ENCODE measurements at places on chromosomes 5 and 9.

- DNase-seq = no peak
Observed at GRCh38 chr9:132729235-132729890, 59.1 kb downstream of the GTF3C4 start.

DNA sequence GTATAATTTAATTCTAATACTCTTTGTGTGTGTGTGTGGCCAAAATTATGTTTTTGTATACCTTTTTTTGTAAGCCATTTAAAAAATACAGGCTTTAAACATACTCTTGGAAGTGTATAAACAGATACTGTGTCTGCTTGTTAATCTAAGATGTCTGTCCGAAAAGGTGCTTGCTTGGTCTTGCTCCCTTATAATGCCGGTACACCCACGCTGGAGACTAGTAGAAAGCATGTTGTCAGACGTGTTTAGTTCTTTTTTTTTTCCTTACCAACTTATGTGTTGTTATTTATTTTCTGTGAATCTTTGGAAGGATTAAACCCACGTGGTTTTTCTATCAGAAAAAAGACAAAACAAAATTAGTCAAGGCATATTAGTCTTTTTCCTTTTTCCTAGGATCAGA lies 9.5 kb downstream of the GAPVD1 start:
- no peak for DNase-seq

GRCh38 chr9:92527832-92528521 lies 7.8 kb downstream of the ECM2 start:
- no peak for DNase-seq

DNA sequence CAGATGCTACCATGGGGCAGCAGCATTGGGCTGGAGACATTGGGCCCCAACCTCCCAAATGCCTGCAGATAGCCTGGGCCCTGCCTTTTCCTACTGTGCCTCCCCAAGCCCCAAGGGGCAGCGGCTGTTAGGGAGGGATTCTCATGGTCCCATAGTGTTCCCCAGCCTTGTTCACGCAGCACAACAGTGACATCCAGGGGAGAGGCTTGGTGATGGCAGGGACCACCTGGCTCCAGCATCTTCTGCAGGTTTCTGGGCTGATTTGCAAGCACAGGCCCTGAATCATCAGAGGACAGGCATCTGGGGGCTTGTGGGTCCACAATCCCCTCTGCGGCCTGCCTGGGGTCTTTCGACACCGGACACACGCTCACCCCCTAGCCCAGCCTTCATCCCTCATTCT lies 354.6 kb downstream of the SLIT3 start:
- peak; percentile 27 for DNase-seq

DNA sequence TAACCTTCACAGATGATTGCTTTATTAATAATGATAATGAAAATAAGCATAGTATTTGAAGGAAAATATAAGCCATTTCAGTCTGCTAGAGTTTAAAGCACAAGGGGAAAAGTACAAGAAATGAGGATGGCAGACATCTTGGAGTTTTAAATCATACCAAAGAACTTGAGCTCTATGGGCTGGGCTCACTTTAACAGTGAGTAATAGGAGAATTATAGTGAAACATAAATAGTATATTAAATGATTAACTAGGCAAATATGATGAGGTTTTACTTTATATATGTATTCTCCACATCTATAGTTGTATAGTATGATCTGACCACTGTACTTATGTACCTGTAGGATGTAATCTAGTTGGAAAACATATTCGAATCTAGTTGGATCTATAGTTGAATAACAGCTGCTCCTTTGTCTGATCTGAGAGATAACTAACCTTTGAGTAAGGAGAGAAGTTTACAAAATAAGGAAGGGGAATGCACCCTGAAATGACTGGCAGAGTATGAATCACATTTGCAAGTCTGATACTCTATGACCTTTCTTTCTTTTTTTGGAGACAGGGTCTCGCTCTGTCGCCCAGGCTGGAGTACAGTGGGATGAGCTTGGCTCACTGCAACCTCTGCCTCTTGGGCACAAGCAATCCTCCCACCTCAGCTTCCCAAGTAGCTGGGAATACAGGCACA lies 17.6 kb downstream of the MEGF9 start:
- no peak for DNase-seq

DNA sequence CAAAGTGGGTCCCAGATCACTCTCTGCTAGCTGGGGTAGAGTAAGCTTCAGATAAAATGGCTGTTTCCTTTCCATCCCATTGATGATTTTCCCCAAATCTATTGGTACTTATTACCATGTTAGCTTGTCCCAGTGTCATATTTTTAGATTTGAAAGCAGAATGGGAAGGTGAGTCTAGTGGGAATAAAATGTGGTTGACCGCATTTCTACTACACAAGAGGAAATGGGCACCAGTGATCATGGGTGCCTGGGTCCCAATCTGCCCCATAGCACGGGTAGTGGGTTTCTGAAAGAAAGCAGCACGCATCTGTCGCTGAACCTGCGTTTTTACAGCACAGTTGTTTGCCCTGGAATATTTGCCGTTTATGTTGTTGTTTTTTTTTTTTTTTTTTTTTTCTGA lies 20.1 kb downstream of the DAPK1 start:
- no peak for DNase-seq

DNA sequence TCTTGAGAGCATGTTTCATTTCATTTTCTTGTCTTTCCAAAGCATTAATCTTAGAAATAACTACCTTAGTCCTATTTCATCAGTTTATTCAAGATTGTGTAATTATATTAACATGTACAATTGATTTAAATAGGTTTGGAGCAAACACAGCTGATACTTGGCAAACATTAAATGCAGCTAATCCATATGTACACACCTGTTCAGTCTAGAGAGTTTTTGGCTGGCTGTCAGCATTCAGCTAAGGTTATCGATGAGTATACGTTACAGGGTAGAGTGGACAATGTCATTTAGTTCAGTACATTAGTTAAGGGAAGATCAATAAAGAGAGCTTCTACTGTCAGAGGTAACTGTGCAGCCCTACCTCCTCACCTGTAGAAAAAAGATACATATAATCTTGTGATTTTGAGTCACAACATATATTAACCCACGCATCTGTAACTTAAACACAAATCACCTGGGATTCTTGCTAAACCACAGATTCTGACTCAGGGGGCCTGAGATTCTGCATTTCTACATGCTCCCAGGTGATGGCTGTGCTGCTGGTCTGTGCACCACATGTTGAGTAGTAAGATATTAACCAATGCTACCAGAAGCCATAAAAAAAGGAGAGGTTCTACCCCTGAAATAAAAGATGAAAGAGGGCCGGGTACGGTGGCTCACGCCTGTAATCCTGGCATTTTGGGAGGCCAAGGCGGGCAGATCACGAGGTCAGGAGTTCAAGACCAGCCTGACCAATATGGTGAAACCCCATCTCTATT lies 34.1 kb upstream of the PCA3 start:
- DNase-seq = no peak

DNA sequence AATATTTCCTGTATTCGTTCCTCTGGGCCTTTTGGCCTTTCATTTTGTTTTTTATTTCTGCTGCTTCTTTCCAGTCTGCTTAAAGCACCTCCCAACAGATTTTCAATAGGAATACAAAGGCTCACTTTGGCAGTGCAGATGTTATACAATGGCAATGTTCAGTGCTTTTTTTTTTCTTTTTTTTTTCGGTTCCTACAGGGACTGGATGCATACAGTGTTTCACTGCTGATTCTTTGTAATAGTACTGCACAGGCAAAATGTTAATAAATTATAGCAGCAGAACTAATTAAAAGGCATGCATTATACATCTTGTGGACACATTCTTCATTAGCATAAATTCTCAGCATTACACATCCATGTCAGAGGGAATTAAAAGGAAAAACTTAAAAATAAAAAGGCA lies 356.6 kb upstream of the C9orf72 start:
- DNase-seq = no peak

DNA sequence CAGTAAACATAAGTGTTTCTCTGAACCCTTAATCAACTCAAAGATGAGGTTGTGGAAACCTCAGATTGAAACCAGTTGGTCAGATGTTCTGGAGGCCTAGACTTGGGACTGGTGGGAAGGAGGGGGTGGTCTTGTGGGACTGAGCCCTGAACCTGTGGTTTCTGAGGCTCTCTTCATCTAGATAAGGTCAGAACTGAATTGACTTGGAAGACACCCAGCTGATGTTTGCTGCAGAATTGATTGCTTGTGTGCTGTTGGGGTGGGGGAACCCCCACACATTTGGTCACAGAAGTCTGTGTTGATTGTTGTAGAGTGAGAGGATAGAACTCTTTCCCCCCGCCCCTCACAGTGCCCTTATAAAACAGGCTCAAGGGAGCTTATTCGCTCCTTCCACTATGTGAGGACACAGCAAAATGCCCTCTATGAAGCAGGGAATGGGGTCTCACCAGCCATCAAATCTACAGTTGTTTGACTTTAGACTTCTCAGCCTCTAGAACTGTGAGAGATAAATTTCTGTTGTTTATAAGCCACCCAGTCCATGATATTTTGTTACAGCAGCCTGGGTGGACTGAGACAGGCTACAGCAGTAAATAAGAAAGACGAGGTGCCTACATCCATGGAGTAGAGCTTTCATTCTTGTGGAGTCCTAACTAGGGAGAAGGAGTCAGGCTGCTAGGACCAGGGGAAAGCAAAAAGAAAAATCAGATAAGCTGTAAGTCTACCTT lies 25.7 kb upstream of the UGCG start:
- DNase-seq = peak; percentile 58

- DNase-seq = no peak
Observed at GRCh38 chr5:5969942-5970483, 408.3 kb downstream of the MED10 start.

GRCh38 chr5:113776168-113776567 lies 262.7 kb downstream of the YTHDC2 start:
- no peak for DNase-seq

GRCh38 chr9:6441269-6441668 lies 28.3 kb downstream of the UHRF2 start:
- no peak for DNase-seq

GRCh38 chr9:126372716-126373115 lies 46.1 kb downstream of the MVB12B start:
- no peak for DNase-seq

DNA sequence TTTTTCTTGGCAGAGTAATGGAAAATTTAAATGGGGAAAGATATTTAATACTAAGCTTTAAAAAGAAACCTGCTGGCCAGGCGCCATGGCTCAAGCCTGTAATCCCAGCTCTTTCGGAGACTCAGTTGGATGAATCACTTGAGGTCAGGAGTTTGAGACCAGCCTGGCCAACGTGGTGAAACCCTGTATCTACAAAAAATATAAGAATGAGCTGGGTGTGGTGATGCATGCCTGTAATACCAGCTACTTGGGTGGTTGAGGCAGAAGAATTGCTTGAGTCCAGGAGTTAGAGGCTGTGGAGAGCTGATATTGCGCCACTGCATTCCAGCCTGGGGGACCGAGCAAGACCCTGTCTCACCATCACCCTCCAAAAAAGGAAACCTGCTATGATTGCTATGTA lies 32.8 kb downstream of the TUT7 start:
- no peak for DNase-seq

DNA sequence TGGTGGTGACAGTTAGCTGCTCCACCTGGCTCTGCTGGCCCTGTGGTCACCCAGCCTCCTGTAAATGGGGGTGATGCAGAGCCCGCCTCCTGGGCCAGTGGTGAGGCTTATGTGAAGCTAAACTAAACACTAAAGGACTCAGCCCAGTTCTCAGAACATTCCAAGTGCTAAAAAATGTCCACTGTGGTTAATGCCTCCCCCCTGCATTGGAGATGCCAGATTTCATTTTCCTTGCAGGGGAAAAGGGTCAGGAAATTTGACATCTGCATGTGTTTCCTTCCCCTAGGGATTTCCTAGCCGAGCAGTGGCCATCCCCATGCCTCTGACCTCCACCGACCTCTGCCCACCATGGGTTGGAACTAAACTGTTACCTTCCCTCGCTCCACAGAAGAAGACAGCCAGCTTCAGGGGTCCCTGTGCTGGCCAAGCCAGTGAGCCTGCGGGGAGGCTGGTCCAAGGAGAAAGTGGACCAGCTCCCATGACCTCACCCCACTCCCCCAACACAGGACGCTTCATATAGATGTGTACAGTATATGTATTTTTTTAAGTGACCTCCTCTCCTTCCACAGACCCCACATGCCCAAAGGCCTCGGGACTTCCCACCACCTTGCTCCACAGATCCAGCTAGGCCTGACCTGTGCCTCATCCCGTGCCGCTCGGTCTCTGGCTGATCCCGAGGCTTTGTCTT lies 13.0 kb downstream of the CD74 start:
- no peak for DNase-seq
